ENCODE measurements at places on chromosomes 5 and 9.

DNA sequence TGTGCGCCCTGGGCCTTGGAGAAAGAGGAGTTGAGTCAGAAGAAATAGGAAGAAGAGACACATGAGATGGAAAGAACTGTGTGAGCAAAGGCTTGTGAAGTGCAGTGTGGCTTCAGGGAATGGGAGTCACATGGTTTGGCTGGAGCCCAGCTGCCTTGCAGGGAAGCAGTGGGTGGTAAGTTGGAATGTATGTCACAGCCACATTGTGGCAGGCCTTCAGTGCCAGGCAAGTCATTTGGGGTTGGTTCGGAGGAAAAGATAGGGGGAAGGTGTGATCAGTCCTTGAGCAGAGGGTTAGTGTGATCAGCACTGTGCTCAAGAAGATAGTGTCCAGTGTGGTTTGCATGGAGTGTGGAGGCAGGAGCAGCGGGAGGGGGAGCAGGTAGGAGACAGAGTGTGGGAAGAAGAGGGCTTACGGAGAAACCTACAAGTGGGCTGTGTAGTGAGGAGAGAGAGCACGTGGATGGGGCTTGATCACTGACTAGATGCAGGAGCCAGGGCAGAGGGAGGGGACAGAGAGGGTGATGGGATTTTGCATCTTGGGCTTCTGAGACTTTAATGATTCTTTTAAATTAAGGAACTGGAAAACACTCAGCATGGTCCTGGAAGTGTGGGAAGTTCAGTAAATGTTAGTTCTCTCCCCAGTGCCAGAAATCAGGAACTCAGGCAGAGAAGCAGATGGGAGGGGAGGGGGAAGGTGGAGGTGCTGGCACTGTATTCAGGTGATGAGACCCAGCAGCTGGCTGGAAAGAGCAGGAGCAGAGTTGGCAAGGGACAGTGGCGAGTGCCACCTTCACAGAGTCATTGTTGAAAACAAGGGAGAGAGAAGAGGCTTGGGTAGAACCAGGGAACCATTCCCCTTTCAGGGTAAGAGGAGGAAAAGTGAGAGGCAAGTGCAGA lies 46.6 kb downstream of the ARHGAP26 start:
- DNase-seq = no peak

DNA sequence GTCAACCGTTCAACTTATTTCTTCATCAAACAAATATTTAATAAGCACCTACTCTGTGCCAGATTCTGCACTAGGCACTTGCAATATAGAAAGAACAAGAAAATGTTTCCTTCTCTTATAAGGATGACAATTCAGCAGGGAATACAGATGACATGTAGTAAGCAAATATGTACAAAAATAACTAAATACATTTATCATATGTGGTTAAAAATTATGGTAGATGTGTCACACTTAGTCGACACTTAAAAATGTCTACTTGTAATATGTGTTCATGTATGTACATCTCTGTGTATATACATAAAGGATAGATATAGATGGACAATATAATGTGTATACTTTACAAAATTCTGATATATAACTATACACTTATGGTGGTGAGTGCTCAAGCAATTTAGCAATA lies 417.0 kb upstream of the MEF2C start:
- no peak for DNase-seq

- no peak for DNase-seq
Measured at GRCh38 chr9:33250458-33250995, 10.6 kb downstream of the SPINK4 start.

DNA sequence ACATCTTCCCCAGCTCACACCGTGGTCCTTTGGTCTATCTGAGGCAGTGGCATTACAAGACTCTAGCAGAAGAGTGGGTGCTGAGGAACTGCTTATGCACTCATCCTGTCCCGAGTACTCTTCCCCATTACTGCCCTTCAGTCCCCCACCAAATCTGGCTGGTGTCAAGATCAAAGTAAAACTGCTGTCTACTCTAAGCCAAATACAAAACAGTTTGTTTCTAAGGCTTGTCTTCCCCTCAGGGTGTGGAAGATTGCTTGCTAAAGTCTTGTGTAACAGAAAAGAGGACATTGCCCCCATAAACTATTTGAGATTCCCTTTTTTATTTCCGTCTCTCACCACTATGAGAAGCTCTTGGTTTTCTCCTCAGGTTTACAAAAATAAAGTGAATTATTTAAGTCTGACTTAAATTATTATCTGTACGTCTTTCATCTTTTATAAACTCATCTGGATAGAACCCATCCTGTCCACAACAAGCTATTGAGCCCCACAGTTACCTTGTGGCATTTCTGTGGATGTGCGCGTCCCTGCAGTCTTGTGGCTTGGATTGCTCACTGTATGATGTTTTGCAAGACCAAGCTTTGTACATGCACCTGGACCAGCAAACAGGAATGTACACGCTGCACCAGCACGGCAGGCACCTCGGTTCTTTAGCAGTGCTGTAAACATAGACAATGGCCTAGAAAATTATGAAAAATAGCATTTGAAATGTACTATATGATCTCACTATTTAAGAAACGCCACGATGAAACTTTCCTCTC lies 61.0 kb downstream of the CYSTM1 start:
- no peak for DNase-seq
